ENCODE measurements at places on chromosomes 7 and 10. TPM values are rescaled to one million over a fixed set of nuclear protein-coding genes. Genes with fewer than 3 reads are reported as not detected.

Gene TWIST1
- 1.4 TPM for total RNA-seq

Gene PLXNA4
- 1.5 TPM for total RNA-seq

Gene GIMAP1
- not detected for total RNA-seq

Gene SPDYE5
- not detected for total RNA-seq

Gene ARL3
- 14.4 TPM for total RNA-seq

Measured in A549 treated with CpdA at 1 μM for 4 hours (cell line).